ENCODE measurements at places on chromosomes 11 and 22.

- peak; percentile 50 for DNase-seq
Measured at GRCh38 chr11:110712659-110713448, 617 bp upstream of the ARHGAP20 start.

GRCh38 chr11:60914633-60915247 is 782 bp downstream of the TMEM109 start:
- DNase-seq = no peak

DNA sequence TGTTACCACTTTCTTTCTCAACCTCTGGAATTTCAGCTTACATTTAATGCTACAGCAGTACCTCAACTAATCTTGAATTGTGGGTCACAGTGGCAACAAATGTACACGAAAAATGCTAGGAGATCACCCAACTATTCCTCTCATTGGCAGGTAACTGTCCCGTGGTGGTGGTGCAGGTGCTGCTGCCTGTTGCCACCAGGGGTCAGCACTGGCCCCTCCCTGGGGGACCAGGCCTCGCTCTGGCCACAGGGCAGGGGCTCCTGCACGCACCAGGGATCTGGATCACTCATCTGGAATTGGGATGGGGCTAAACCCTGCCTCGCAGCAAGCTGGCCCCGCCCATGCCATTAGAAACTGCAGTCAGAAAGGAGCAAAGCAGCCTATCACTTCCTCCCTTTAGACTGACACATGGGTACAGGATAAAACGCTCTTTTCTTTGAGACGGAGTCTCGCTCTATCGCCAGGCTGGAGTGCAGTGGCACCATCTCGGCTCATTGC is 6.9 kb upstream of the POLDIP3 start:
- no peak for DNase-seq

GRCh38 chr11:90805172-90805571 is 582.3 kb upstream of the CHORDC1 start:
- DNase-seq = no peak

- no peak for DNase-seq
Measured at GRCh38 chr22:49942565-49943404, 17.8 kb upstream of the PIM3 start.

Data from glomerular endothelial cell (primary cell).